H1 (cell line): ENCODE measurements at places on chromosomes 12 and 14. TPM values are rescaled to one million over a fixed set of nuclear protein-coding genes. Genes with fewer than 3 reads are reported as not detected.

Gene KCNC2
- 0.13 TPM in 1 of 2 replicates, not detected in the other for total RNA-seq

Gene ABCD2
- 0.06 TPM in 1 of 2 replicates, not detected in the other for total RNA-seq

Gene SERPINA3
- not detected in 2 replicates for total RNA-seq

Gene PZP
- total RNA-seq, result not detected in 2 replicates

Gene KRT77
- 0.10 TPM in 1 of 2 replicates, not detected in the other for total RNA-seq

Gene KRT85
- total RNA-seq, result not detected in 2 replicates

Gene PTPRO
- 1.7 and 2.0 TPM in 2 replicates for total RNA-seq

Gene DNAH10
- 0.24 and 0.27 TPM in 2 replicates for total RNA-seq

Gene CRACR2A
- total RNA-seq, result 3.0 and 3.2 TPM in 2 replicates

Gene ACSM4
- total RNA-seq, result not detected in 2 replicates

Gene NEDD1
- 20.9 and 26.6 TPM in 2 replicates for total RNA-seq

Gene LAG3
- total RNA-seq, result 2.8 and 3.1 TPM in 2 replicates

Gene TCL1A
- 0.35 and 0.65 TPM in 2 replicates for total RNA-seq

Gene SIRT4
- 2.3 and 4.1 TPM in 2 replicates for total RNA-seq

Gene KIF26A
- 41.6 and 42.3 TPM in 2 replicates for total RNA-seq

Gene TAS2R30
- 0.75 and 1.0 TPM in 2 replicates for total RNA-seq

Gene GPR162
- total RNA-seq, result 8.6 and 8.8 TPM in 2 replicates

Gene SLC25A47
- total RNA-seq, result not detected in 2 replicates

Gene TCL1B
- 7.5 and 9.6 TPM in 2 replicates for total RNA-seq

Gene TAPBPL
- 0.61 and 0.67 TPM in 2 replicates for total RNA-seq

Gene TMEM179
- total RNA-seq, result 2.9 TPM in 2 replicates

Gene CDCA3
- total RNA-seq, result 47.4 and 47.7 TPM in 2 replicates

Gene PDE3A
- total RNA-seq, result 3.3 and 3.4 TPM in 2 replicates

Gene CPM
- 1.1 and 3.1 TPM in 2 replicates for total RNA-seq

Gene CCNT1
- total RNA-seq, result 44.3 and 45.9 TPM in 2 replicates

Gene ZFYVE26
- total RNA-seq, result 23.3 and 26.5 TPM in 2 replicates

Gene KRT8
- 283 and 290 TPM in 2 replicates for total RNA-seq

Gene PIWIL1
- not detected in 2 replicates for total RNA-seq

Gene LTBP2
- total RNA-seq, result 0.59 and 0.89 TPM in 2 replicates

Gene AMHR2
- total RNA-seq, result 0.34 and 0.35 TPM in 2 replicates

Gene FOXM1
- total RNA-seq, result 118 and 121 TPM in 2 replicates

Gene OR6C70
- not detected in 2 replicates for total RNA-seq

Gene WNT1
- total RNA-seq, result not detected in 2 replicates

Gene SOX5
- 1.1 and 2.6 TPM in 2 replicates for total RNA-seq

Gene VDR
- total RNA-seq, result 0.34 and 0.65 TPM in 2 replicates

Gene TPPP2
- total RNA-seq, result 0.34 TPM in 1 of 2 replicates, not detected in the other

Gene ANKRD33
- 0.19 and 0.41 TPM in 2 replicates for total RNA-seq

Gene ABHD12B
- total RNA-seq, result 102 and 110 TPM in 2 replicates

Gene NCAPD2
- 129 and 132 TPM in 2 replicates for total RNA-seq

Gene TAS2R19
- 0.99 and 1.1 TPM in 2 replicates for total RNA-seq
